ENCODE measurements at places on chromosomes 13 and 19.

DNA sequence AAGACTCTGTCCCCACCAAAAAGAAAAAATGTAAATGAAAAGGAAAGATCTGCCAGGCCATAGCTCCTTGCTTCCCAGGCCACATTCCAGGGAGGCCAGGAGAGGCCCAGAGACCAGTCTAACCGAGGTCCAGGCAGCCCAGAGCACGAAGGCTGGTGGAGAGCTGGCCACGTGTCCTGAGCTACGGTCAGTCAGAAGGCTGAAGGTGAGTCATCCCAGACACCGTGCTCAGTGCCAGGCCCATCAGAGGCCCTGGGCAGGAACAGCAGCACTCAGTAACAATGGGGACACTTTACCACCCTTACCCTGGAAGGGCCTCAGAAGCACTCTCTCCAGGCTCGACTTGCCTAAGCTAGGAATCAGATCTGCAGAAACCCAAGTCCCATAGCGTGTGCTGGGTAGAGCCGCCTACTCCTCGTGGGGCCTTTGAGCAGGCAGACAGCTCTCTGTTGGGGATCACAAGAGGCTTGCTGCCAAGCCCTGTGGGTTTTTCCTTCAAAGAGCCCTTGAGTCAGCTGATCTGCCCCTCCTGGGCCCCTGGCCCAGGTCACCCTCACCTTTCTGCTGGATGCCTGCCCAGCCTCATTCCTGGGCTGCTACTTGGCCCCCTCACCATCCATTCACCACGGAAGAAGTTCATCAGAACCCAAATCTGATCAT, 11.6 kb upstream of the DNMT1 start:
- DNase-seq: no peak

- DNase-seq: peak; percentile 40
These were observed 11.3 kb downstream of the LILRB4 start for GRCh38 chr19:54674021-54674617.

GRCh38 chr13:41974262-41974900, 13.5 kb upstream of the VWA8 start:
- DNase-seq: no peak

GRCh38 chr13:37656247-37656940, 57.8 kb upstream of the POSTN start:
- no peak for DNase-seq

GRCh38 chr19:29760752-29761502, 45.9 kb upstream of the C19orf12 start:
- no peak for DNase-seq

GRCh38 chr13:43985422-43986072, 105.8 kb downstream of the LACC1 start:
- DNase-seq: no peak

DNA sequence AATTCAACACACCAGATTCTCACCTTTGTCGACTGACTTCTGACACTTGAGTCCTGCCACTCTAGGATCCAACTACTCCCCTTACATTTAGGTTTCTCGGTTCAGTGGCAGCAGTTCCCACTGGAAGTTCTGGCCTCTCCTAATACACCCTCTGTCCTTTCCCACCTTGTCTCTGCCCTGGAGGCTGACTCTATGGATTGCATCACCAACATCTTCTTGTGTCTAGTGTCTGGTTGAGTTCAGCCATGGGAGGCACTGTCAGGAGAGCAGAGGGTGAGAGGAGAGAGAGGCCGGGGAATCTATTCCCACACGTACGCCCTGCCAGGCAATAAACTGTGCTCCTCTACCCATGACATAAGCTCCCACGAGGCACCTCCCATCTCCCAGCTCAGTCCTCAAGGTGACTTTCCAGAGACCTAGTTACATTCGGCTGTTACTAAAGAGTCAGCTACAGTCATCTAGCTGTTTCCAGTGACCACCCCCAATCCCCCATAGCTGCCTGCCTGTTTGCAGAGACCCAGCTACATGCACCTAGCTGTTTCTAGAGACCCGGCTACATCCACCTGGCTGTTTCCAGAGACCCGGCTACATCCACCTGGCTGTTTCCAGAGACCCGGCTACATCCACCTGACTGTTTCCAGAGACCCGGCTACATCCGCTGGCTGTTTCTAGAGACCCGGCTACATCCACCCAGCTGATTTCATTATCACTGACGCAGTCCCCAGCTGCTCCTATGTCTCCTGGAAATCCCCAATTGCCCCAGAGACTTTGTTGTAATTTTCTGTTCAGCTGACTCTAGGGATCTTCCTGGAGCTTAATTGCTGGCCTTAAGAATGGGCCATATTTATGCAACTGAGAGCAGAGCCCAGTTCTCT, 8.1 kb upstream of the LILRB4 start:
- no peak for DNase-seq

DNA sequence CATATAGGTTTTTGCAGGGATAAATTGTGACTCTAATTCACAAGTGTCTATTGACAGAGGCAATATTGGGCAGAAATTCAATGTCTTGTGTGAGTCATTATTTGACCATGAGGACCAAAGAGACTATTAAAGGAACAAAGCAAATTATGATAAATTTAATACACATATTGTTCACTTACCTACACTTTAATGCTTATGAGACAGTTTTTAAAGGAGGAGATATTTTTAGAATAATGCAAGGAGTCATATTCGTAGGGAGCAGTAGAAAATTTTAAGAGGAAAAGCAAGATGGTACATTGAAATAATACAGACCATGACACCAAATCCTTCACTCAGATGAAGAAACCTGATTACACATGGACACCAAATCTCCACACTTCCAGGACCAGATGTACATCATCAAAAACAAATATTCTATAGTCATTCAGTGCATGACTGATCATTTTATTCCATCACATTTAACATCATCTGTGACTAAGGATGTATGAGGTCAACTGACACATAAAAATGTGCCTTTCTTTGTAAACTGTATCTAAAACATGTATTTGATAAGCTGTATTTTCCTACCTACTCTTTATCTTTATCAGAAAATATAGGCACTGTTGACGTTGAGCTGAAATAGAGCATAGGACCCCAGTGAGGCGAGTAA, 4.2 kb upstream of the OR7A17 start:
- no peak for DNase-seq

- DNase-seq: no peak
These were observed 957 bp downstream of the NUMBL start for GRCh38 chr19:40689339-40690049.

- peak; percentile 30 for DNase-seq
These were observed 29.3 kb upstream of the ATP1A3 start for GRCh38 chr19:42023121-42023942.

DNA sequence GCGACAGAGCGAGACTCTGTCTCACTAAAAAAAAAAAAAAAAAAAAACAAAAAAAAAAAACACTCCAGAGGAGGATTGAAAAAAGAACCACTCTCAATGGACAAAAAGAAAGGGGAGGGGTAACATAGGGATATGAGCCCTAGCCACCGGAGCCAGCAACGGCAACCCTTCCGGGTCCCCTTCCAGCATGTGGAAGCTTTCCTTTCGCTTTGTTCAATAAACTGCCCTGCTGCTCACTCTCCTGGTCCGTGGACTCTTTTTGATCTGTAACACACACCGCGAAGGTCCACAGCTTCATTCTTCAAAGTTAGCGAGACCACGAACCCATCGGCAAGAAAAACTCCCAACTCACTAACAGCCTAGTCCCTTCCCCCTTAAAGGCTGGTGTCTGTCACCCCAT, 1.0 kb upstream of the REX1BD start:
- no peak for DNase-seq

DNA sequence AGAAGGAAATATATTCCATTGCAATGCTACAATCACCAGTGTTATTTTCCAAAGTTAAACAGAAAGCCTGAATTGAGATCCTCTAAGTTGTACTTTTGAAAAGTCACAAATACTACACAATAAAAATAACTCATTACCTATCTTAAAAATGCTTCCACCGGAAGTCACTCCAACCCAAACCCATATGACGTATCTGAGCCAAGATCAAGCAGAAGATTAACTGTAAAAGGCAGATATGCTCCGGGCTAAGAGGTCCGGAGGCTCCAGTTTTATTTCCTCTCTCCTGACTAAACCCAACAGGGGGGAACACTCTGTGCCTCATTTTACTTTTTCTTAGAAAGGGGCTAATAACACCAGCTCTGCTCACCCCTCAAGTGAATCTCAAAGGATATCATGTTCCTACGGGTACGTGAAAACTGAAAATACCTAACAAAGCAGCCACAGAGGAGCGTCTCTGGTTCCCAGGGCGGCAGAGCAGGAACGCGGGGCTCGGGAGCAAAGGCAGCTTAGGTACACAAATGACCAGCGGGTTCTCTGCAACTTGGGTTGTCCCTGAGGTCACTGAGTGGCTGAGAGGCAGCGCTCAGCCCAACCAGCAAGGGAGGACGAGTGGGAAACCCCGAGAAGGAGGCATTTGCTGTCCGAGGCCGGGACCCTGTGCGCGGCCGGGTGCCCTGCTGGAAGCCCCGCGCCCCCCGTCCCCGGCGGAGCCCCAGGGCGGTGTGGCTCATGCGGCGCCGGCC, 750 bp downstream of the RAB20 start:
- peak; percentile 36 for DNase-seq

- DNase-seq: peak; percentile 34
These were observed 97.1 kb upstream of the UBAC2 start for GRCh38 chr13:99103536-99103935.

DNA sequence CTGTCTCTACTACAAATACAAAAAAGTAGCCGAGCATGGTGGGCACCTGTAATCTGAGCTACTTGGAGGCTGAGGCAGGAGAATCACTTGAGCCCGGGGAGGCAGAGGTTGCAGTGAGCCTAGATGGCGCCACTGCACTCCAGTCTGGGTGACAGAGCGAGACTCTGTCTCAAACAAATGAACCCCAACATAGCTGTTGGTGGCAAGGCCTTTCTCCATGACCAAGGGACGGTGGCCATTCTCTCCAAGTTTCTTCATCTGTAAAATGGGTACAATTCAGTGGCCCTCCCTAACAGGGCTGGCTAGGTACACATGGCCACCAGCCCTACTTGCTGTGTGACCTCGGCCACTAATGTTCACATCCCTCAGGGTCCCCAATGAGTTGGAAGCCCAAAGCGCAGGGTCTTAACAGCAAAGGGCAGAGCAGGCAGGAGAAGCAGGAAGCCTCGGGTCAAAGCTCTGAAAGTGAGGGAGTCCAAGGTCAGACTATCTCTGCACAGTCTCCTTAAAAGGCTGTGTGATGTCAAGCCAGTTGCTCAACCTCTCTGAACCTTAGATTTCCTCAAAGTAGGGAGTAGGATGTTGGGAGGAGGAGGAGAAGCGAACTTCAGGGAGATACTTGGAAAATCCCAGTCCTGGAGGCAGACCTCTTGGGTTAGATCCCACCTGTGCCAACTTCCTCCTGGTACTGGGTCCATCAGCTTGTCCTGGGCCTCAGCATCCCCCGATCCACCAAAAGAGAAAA, 2.7 kb downstream of the JUND start:
- peak; percentile 39 for DNase-seq

DNA sequence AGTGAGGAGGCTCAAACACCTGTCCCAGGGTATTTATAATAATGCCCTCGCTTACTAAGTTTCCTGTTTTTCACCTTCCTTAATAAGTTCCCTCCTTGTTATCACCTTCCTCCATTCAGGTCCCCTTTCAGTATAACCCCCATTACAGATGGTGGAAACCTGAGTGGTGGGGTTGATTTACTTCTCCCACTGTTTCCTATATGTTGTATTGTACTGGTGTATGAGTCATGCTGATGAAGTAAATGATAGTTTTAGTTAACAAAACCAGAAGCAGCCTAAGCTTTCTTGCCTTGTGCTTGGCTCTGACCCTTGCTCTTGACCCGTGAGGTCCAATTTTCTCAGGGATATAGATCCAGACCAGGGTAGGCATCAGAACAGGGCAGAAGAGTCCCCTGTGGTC, 22.3 kb upstream of the TNFSF11 start:
- no peak for DNase-seq

DNA sequence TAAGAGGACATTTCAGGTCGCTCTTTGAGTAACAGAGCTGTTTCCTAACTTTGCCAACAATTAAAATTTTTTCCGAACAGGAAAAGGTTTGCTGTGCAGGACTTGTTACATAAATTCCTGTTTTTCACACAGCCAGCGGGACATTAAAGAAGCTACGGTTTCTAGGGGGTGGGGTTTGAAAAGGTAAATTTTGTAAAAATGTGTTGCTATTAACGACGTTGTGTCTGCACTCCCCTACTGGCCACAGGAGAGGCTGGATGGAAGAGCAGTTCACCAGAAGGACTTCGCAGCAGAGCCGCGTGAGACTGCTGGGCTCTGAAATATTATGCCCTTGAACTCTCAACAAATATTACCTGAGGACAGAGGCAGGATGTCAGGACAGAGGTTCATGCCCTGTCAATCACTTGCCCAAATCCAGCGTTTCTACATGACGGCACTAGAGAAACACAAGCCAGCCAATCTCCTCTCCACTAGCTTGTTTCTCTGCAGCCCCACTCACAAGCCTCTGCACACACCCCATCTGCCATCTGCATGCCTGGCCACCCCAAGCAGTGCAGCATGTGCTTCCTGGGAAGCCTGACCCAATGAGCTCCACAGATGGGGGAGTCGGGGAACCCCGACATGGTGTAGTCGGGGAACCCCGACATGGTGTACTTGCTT, 102.0 kb downstream of the FOXO1 start:
- DNase-seq: peak; percentile 49

DNA sequence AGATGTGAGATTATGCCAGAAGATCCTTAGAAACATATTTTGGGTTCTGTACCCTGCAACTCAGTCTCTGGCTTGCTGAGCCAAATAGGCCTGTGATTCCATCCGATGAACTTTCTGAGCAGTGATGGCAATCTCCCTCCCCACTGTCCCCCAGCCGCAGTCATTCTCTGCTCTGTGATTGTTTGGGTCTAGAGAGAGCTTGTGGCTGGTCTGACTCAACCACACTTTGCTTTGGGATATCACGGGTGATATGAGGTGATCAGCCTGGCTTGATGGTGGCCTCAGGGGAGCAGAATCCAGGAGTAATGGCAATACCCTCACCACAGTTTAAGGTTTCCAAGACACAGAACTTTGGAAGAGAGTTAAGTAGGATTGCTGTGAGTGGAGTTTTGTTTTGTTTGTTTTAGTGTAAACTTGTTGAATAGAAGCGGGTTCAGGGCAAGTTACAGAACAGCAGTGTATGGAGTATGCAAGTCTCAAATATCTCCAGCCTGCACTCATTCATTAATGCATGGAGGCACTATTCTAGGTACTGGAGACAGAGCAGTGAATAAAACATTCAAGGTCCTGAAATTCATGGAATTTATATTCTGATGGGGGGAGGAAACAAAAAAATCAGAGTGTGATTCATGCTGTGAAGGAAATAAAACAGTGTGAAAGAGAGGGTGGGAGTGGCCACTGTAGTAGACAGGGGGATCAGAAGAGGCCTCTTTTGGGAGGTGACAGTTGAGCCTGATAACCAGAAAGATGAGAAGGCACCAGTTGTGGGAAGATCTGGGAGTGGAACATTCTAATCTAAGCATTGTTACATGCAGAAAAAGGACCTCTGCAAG, 5.3 kb downstream of the SAMD4B start:
- no peak for DNase-seq

GRCh38 chr19:4991538-4991937, 22.6 kb downstream of the KDM4B start:
- DNase-seq: no peak

DNA sequence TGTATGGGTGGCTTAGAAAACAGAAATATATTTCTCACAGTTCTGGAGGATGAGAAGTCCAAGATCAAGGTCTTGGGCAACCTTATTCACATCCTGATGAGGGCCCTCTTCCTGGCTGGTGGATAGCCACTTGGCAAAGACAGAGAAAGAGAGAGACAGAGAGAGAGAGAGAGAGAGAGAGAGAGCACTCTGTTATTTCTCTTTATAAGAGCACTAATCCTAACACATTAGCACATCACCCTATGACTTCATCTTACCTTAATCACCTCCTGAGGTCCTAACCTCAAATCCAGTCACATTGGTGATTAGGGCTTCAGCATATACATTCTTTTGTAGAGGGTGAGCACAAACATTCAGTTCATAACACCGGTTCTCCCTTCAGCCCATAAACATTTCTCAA, 430.3 kb downstream of the EFNB2 start:
- DNase-seq: no peak

GRCh38 chr13:31937436-31937835, 94.1 kb upstream of the FRY start:
- DNase-seq: no peak

Data from cardiac muscle cell (in vitro differentiated cells and primary cell).